ENCODE measurements at places on chromosomes 13 and 19. TPM values are rescaled to one million over a fixed set of nuclear protein-coding genes. Genes with fewer than 3 reads are reported as not detected.

GRIN3B gene
- 0.07 TPM for total RNA-seq

NLRP12 gene
- total RNA-seq = not detected

ZNF540 gene
- 1.0 TPM for total RNA-seq

SYNGR4 gene
- 0.41 TPM for total RNA-seq

VSTM2B gene
- 0.27 TPM for total RNA-seq

ZNF808 gene
- total RNA-seq = 32.7 TPM

KRTDAP gene
- not detected for total RNA-seq

FUT1 gene
- 0.41 TPM for total RNA-seq

ZIK1 gene
- 2.4 TPM for total RNA-seq

MED16 gene
- total RNA-seq = 61.8 TPM

KLK1 gene
- total RNA-seq = 1.2 TPM

IFI30 gene
- total RNA-seq = 28.0 TPM

CASP14 gene
- not detected for total RNA-seq

AMER2 gene
- not detected for total RNA-seq

KLK4 gene
- not detected for total RNA-seq

DIRAS1 gene
- 0.11 TPM for total RNA-seq

POLD1 gene
- total RNA-seq = 183 TPM

ZNF112 gene
- total RNA-seq = not detected

IL17D gene
- total RNA-seq = 0.16 TPM

THSD8 gene
- total RNA-seq = 39.4 TPM

ATP8A2 gene
- 0.25 TPM for total RNA-seq
